ENCODE measurements at places on chromosomes 12 and 14.

DNA sequence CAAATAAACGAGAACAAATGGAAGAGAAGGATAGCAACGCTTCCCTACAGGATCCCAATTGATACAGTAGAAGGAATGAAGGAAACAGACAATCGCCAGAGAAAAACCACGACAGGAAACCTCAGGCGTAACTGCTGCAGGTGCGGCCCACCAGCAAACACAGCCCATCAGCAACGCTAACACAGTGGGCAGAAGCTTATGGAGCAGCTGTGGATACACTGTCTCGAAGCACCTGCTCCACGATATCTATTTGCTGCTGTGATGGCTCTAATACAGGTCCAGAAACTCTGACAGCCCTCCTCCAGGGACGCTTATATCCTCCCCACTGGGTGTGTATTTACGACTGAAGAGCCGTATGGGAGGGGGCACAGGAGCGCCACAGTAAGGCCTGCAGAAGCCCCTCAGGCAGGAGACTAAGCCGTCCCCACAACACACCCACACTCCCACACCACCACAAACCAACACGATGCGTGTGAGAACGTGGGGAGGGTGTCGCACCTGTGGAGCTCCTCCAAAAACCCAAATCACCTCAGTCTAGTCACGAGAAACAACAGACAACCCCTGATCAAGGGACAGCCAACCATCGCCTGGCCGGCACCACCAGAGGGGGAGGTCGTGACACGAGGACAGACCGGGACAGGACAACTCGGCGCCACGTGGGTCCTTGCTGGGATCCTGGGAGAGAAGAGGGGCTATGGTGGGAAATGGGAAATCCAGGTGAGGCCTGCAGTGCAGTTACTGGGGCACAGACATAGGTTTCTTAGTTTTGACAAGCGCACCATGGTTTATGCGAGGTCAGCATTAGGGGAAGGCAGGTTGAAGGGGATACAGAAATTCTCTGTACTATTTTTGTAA is 24.0 kb downstream of the POLE start:
- DNase-seq: no peak

GRCh38 chr14:93395231-93395630 is 35.5 kb upstream of the UNC79 start:
- no peak for DNase-seq

- DNase-seq: no peak
Observed at GRCh38 chr14:99722741-99723140, 38.6 kb downstream of the CYP46A1 start.

- no peak for DNase-seq
Observed at GRCh38 chr12:12693111-12693671, 2.8 kb downstream of the GPR19 start.

DNA sequence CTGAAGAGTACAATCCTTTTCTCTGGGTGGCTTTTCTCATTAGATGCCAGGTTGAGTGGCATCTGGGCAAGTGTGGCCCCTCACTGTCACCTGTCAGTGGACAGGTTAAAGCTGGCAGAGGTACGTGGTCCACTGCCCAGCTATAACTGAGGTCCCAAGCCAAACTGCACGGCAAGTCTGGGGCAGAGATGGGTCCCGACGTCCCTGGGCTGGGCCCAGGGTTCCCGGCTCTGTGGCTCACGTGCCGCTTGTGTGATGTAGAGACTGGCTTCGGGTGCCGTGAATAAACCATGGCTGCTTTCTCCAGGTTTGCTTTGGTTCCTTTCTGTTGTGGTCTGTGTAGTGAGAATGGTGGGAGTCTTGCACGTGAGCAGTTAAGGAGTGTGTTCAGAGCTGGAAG is 77.7 kb downstream of the WDR20 start:
- DNase-seq: no peak
